T-cell (primary cell): ENCODE measurements at places on chromosomes 13 and 19. TPM values are rescaled to one million over a fixed set of nuclear protein-coding genes. Genes with fewer than 3 reads are reported as not detected.

- no peak overlapping the region for H3K27ac ChIP-seq
- no peaks in the 10 kb centered on the region for H3K4me1 ChIP-seq
- H3K27me3 ChIP-seq, result no peaks in the 10 kb centered on the region
- H3K36me3 ChIP-seq, result no peaks in the 10 kb centered on the region
- no peak overlapping the region for H3K4me3 ChIP-seq
- no peak for DNase-seq
These were observed 1511.0 kb upstream of the SLC10A2 start for GRCh38 chr13:104577071-104577815.

- H3K36me3 ChIP-seq, result no peaks in the 10 kb centered on the region
- no peaks in the 10 kb centered on the region for H3K27me3 ChIP-seq
- H3K4me1 ChIP-seq, result no peaks in the 10 kb centered on the region
- H3K27ac ChIP-seq, result no peak overlapping the region
These were observed 51.2 kb downstream of the NLRP12 start for GRCh38 chr19:53772943-53773342.

DNA sequence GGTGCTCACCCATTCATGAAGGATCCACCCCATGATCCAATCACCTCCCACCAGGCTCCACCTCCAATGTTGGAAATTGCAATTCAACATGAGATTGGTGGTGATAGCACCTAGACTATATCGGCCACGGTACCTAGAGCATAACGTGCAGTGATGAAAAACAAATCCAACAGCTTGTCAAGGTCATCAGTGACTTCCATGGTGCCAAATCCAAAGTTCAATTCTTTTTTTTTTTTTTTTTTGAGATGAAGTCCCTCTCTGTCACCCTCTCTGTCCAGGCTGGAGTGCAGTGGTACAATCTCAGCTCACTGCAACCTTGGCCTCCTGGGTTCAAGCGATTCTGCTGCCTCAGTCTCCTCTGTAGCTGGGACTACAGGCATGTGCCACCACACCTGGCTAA is 17.1 kb upstream of the ACP7 start:
- H3K27ac ChIP-seq, result no peak overlapping the region
- no peaks in the 10 kb centered on the region for H3K36me3 ChIP-seq
- H3K4me1 ChIP-seq, result no peaks in the 10 kb centered on the region

DNA sequence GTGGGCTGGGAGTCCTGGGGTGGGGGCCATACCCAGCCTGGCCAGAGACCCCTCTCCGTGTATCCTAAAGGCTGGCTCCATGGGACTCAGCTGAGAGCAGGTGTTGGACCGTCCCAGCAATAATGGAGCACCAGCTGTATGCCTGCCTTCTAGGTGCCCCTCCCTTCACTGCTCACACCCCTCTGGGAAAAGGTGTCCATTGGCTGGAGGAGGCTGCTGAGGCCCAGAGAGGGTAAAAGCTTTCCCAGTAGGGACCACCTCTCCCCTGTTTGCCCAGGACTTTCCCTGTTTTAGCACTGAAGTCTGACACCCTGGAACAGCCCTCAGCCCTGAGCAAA is 3.3 kb upstream of the RAX2 start:
- no peaks in the 10 kb centered on the region for H3K27me3 ChIP-seq
- peaks cover 3% of the 10 kb centered on the region for H3K36me3 ChIP-seq
- no peaks in the 10 kb centered on the region for H3K4me1 ChIP-seq
- H3K4me3 ChIP-seq, result no peak overlapping the region
- DNase-seq, result no peak

- DNase-seq, result no peak
- no peaks in the 10 kb centered on the region for H3K27me3 ChIP-seq
- H3K27ac ChIP-seq, result no peak overlapping the region
- no peak overlapping the region for H3K4me3 ChIP-seq
- no peaks in the 10 kb centered on the region for H3K36me3 ChIP-seq
These were observed 32.9 kb upstream of the ZNF429 start for GRCh38 chr19:21472507-21472906.

GRCh38 chr13:37113534-37113933 is 8.1 kb upstream of the CSNK1A1L start:
- no peak for DNase-seq
- no peak overlapping the region for H3K27ac ChIP-seq
- no peaks in the 10 kb centered on the region for H3K27me3 ChIP-seq
- H3K4me3 ChIP-seq, result no peak overlapping the region
- no peaks in the 10 kb centered on the region for H3K36me3 ChIP-seq
- H3K4me1 ChIP-seq, result no peaks in the 10 kb centered on the region

DNA sequence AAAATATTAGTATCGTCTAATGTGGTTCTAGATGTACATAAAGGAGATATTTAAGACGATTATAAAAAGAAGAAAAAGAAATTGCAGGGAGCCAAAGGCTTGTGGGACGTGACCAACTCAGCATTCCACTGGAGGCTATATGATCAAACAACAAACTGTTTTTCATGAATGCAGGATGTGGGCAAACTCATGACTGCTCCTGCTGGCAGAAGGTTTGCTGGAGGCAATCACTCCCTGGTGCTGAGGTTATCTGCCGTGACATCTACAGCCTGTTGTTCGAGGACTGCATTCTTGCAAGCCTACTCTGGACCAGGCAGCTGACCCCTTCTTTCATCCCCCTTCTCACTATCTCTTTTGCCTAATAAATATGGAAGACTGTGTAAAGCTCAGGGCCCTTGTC is 518.1 kb downstream of the UQCRFS1 start:
- H3K27ac ChIP-seq, result no peak overlapping the region
- H3K27me3 ChIP-seq, result no peaks in the 10 kb centered on the region
- H3K4me3 ChIP-seq, result no peak overlapping the region
- DNase-seq, result no peak

- no peak overlapping the region for H3K27ac ChIP-seq
- H3K4me3 ChIP-seq, result no peak overlapping the region
- H3K27me3 ChIP-seq, result no peaks in the 10 kb centered on the region
- no peaks in the 10 kb centered on the region for H3K36me3 ChIP-seq
- peaks cover 48% of the 10 kb centered on the region for H3K4me1 ChIP-seq
These were observed 20.8 kb downstream of the RANBP3 start for GRCh38 chr19:5957170-5957569.

- H3K4me1 ChIP-seq, result no peaks in the 10 kb centered on the region
- H3K27ac ChIP-seq, result no peak overlapping the region
- H3K4me3 ChIP-seq, result no peak overlapping the region
- no peak for DNase-seq
- H3K36me3 ChIP-seq, result no peaks in the 10 kb centered on the region
- no peaks in the 10 kb centered on the region for H3K27me3 ChIP-seq
These were observed 20.3 kb upstream of the RFC3 start for GRCh38 chr13:33797622-33798021.

- DNase-seq, result no peak
- H3K4me3 ChIP-seq, result no peak overlapping the region
- H3K4me1 ChIP-seq, result no peaks in the 10 kb centered on the region
These were observed 18.7 kb downstream of the MLLT1 start for GRCh38 chr19:6260912-6261650.

GRCh38 chr19:1947651-1948209 is 6.8 kb downstream of the CSNK1G2 start:
- DNase-seq, result no peak
- no peak overlapping the region for H3K4me3 ChIP-seq
- peaks cover 61% of the 10 kb centered on the region for H3K4me1 ChIP-seq
- no peak overlapping the region for H3K27ac ChIP-seq
- no peaks in the 10 kb centered on the region for H3K36me3 ChIP-seq

GRCh38 chr13:53507741-53508140 is 479.1 kb downstream of the OLFM4 start:
- DNase-seq, result no peak
- no peak overlapping the region for H3K4me3 ChIP-seq
- H3K27me3 ChIP-seq, result no peaks in the 10 kb centered on the region
- H3K27ac ChIP-seq, result no peak overlapping the region
- no peaks in the 10 kb centered on the region for H3K4me1 ChIP-seq
- no peaks in the 10 kb centered on the region for H3K36me3 ChIP-seq

GRCh38 chr13:49669735-49670309 is 21.5 kb downstream of the EBPL start:
- no peak overlapping the region for H3K27ac ChIP-seq
- no peak for DNase-seq
- H3K36me3 ChIP-seq, result no peaks in the 10 kb centered on the region
- H3K4me1 ChIP-seq, result no peaks in the 10 kb centered on the region
- no peaks in the 10 kb centered on the region for H3K27me3 ChIP-seq

- H3K4me3 ChIP-seq, result no peak overlapping the region
- no peak overlapping the region for H3K27ac ChIP-seq
- DNase-seq, result no peak
- no peaks in the 10 kb centered on the region for H3K27me3 ChIP-seq
These were observed 96.8 kb downstream of the SUCLA2 start for GRCh38 chr13:47904241-47904640.

DNA sequence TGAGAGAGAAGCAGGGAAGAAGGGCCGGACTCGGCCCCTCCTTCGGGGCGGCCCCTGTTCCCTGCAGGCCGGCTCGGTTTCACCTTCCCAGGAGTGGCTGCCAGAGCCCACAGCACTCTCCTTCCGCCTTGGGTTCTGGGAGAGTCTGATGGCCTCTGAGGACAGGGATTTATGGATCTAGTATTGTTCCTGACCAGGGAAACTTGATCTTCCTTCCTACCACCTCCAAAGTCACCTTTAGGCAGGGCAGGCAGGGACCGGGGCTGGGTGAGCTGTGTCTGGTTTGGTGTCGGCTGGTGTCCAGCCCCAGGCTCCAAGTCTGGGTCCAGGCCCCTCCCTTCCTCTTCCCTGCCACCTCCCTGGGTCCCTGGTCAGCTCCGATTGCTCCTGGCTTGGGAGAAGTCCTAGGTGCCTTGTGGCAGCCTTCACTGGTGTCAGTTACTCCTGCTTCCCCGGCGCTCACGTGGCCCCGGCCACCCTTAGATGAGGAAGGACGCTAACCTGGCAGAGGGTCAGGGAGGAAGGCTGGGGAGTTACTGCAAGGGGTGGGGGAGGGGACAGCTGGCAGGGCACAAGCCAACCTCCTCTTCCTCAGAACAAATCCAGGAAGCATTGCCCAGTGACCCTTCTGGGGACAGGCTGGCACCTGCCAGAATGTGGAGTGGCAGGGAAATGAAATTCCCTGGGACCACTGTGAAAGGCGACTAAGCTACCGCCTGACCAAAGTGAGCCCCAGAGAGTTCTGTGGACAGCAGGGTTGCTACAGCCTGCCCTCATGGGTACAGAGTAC is 18.8 kb downstream of the RFX1 start:
- peaks cover 20% of the 10 kb centered on the region for H3K36me3 ChIP-seq
- peak overlapping the region; percentile 11 for H3K4me3 ChIP-seq
- H3K4me1 ChIP-seq, result peaks cover 83% of the 10 kb centered on the region
- H3K27me3 ChIP-seq, result no peaks in the 10 kb centered on the region

DNA sequence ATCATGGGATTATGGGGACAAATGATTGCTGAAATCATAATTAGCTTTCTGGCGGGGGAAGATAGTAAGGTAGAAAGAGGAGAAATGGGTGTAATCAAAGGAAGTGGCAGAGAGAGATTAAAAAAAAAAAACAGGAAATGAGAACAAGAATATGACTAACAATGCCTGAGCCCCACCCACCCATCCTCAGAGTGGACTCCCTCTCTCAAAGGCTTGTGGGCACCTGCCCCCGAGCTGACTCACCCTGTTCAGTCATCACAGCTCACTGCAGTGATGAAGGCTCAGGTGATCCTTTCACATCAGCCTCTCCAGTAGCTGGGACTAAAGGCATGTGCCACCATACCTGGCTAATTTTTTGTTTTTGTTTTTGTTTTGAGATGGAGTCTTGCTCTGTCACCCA is 26.4 kb upstream of the TPT1 start:
- no peak overlapping the region for H3K4me3 ChIP-seq
- peak overlapping the region; percentile 73 for H3K27ac ChIP-seq
- H3K36me3 ChIP-seq, result peaks cover 7% of the 10 kb centered on the region

GRCh38 chr19:44717603-44718002 is 18.7 kb downstream of the CEACAM16 start:
- H3K27me3 ChIP-seq, result no peaks in the 10 kb centered on the region
- no peaks in the 10 kb centered on the region for H3K4me1 ChIP-seq
- no peak overlapping the region for H3K4me3 ChIP-seq
- H3K36me3 ChIP-seq, result no peaks in the 10 kb centered on the region
- H3K27ac ChIP-seq, result no peak overlapping the region
- DNase-seq, result no peak

- DNase-seq, result peak; percentile 49
- H3K27ac ChIP-seq, result peak overlapping the region; percentile 66
- no peak overlapping the region for H3K4me3 ChIP-seq
- no peaks in the 10 kb centered on the region for H3K36me3 ChIP-seq
These were observed 138.9 kb upstream of the RFC3 start for GRCh38 chr13:33678906-33679657.

DNA sequence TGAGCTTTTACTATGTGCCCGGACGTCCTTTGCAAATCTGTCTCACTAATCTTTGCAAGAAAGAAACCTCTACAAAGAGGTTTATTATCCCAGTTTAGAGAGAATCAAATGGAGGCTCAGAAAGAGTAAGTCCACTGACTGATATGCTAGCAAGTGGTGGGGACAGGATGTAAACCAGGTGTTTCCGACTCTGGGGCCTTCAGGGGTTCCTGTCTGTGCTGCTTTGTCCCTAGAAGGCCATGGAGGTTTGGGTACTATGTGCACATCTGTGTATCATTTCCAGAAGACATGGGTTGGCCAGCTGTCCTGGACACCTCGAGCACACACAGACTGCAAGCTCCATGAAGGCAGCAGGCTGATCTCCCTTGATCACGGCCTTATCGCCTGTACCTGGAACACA is 1.2 kb upstream of the KPTN start:
- no peaks in the 10 kb centered on the region for H3K27me3 ChIP-seq
- peak overlapping the region; percentile 41 for H3K4me3 ChIP-seq
- peaks cover 43% of the 10 kb centered on the region for H3K4me1 ChIP-seq
- peaks cover 15% of the 10 kb centered on the region for H3K36me3 ChIP-seq
- H3K27ac ChIP-seq, result no peak overlapping the region

- H3K27me3 ChIP-seq, result no peaks in the 10 kb centered on the region
- H3K36me3 ChIP-seq, result no peaks in the 10 kb centered on the region
- H3K4me3 ChIP-seq, result no peak overlapping the region
- no peak for DNase-seq
These were observed 8.4 kb downstream of the PEX11G start for GRCh38 chr19:7480222-7480969.

DNA sequence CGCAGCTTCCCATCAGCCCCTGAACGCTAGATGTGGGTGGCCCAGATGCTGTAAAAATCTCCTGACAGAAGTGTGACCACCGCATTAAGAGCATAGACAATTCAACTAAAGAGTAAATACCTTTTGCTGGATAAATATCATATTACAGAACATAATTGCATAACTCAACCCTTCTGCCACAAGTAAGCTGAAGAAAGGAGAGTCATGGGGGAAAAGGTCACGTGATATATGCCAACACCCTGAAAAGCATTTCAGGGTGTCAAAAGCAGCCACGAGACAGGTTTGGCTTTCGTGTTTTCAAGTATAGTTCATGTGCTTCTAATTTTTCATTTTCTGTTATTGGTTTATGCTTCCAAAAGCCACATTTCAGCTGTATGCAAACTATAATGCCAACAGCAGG is 71.3 kb downstream of the LHFPL6 start:
- DNase-seq, result no peak
- H3K36me3 ChIP-seq, result no peaks in the 10 kb centered on the region
- H3K4me3 ChIP-seq, result no peak overlapping the region
- no peaks in the 10 kb centered on the region for H3K4me1 ChIP-seq

ZGLP1 gene
- total RNA-seq, result 11.8 TPM

CAPN12 gene
- total RNA-seq, result 8.7 TPM

GPC6 gene
- total RNA-seq, result 0.06 TPM

SULT2B1 gene
- total RNA-seq, result not detected

SLAIN1 gene
- total RNA-seq, result 38.3 TPM

NXNL1 gene
- total RNA-seq, result not detected

CNN1 gene
- not detected for total RNA-seq

TPTE2 gene
- not detected for total RNA-seq

LIM2 gene
- not detected for total RNA-seq
